T1000 (cell line): ENCODE measurements at places on chromosomes 3 and 15.

DNA sequence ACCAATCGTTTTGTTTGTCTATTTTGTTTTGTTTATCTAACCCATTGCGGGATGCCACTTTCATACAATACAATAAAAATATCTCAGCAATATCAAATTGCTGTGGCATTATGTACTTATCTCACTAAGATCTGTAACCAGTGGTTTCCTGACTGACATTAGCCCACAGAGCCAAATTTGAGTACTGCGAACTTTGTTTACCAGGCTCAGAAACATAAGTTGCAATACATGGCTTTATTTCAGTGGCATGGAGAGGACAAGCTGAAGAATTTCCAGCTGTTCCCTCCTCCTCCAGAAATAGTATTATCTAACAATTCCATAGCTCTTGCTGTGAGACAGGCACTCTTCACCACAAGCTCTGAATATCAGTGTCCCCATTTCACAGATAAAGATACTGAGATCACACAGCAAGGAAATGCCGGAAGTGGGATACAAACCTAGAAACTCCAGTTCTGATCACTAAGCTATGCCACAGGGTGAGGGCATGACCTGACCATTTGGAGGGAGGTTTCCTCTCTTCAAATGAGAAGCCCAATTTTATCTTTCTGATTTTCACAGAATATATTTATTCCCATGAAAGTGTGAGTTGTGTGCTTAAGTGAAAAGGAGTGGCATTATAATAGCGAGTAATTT lies 469.9 kb upstream of the CBLB start:
- DNase-seq, result no peak

DNA sequence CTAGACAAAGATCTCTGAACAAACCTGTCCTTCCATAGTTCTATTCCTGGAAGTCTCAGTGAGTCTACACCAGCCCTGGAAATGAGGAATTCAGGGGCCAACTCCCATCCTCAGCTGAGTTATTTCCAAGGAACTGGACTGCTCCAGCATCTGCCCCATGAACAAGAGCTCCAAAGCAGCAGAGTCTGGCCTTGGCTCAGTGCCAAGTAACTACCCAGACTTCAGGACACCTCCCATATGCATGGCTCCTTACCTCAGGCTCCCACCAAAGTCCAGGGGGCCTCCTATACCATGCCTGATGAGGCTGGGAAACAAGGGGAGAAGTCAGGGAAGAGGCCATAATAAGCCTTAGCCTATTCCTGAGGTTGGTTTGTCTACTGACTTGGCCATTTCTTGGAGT lies 45.0 kb downstream of the FAIM start:
- DNase-seq, result no peak

- no peak for DNase-seq
Observed at GRCh38 chr3:187110156-187110555, 29.1 kb downstream of the RPL39L start.

- DNase-seq, result no peak
Observed at GRCh38 chr3:183149915-183150750, 12.4 kb downstream of the LAMP3 start.

DNA sequence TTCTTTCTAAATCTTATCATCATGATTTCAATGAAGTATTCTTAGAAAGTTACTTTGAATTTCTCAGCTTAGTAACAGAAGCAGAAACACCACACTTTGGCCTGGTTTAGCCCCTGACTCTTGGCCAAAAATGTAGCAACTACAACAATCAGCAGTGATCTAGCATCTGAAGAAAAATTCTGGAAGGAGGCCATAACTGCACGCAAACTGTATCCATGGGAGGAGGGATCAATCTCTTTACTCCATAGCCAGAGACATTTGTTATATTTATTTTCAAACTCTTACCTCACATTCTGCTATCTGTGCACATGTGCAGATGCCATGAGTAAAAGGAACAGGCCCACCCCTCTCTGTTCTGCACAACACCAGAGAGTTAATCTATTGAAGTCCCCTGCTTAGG lies 251.0 kb upstream of the P2RY1 start:
- DNase-seq, result no peak

DNA sequence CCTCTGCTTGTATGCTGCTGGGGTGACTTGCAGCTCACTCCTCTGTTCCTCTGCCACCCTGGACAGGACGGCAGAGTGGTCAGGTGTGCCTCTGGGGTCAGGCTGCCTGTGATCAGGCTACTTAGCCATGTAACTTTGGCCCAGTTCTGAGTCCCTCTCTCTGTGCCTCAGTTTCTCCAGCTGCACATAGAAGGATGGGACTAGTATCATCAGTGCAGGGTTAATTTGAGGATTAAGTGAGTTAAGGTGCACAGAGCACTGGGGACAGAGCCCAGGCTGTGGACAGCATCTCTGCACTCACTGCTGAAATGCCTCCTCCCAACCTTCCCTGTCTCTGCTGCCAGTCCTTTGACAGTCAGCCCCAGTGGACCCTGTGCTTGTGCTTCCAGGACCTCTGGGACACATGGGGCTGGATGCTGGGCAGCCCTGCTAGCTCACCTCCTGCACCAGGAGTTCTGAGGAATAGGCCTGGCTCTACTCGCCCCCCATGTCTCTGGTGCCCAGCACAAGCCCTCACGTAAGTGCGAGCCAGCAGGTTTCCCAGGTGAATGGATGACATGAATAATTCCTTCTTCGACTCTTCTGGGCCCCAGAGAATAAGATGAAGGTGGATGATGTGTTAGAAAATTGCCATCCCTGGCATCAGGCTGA lies 19.3 kb upstream of the PRR23E start:
- DNase-seq, result no peak

DNA sequence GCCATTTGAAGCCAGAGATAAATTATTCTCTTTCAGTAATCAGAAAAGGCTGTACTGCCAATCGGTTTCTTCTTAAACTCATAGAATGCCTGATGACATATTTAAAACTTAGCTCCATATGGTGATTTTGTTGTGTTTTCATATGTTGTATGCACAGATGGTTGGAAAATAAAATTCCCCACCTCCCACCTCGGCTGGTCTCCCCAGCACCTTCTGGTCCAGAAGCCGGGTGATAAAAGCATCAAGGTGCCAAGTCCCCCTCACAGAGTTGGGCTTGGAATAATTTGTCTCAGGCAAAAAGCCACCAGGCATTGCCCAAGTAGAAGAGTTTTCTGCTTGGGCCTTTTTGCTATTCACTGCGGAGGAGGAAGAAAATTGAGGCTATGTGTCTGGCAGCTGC lies 18.4 kb downstream of the LARS2 start:
- no peak for DNase-seq

GRCh38 chr3:150299201-150299600 lies 108.9 kb upstream of the TSC22D2 start:
- DNase-seq, result no peak

DNA sequence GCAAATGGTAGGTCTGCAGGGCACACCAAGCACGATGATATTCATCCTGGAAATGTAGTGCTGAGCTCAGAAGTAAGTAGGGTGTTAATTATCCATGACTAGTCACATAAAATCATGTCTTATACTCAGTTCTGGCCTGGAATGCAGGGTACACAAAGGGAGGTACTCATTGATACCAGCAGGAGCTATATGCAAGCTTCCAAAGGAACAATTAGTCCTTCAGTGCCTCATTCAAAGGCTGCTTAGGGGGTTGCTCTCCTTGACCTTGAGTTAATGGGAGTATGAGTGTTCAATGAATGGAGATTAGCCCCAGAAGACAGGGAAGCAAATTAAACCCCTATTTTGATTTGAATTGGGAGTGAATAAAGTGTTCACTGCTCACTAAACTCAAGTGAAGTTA lies 38.3 kb downstream of the CNTN6 start:
- DNase-seq, result no peak

GRCh38 chr15:53218666-53219580 lies 428.8 kb upstream of the ONECUT1 start:
- DNase-seq, result no peak

- DNase-seq, result no peak
Observed at GRCh38 chr3:52934630-52935530, 37.5 kb upstream of the STIMATE start.

DNA sequence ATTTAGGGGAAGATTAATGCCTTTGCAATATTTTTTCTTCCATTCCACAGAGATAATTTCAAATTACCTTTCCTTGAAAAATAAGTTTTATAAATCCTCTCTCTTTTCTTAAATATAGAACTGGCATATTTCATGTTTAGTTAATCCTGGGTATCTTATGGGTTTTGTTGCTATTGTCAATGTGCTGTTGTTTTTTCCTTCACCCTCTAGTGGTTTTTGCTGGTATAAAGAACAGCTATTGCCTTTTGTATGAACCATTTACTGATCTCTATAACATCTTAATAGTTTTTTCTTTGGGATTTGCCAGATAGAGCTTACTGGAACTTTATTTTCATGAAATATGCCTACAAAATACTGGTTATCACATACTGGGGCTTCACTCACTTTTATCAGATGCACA lies 359.6 kb upstream of the DPPA4 start:
- no peak for DNase-seq

GRCh38 chr3:134598763-134599545 lies 51.9 kb downstream of the KY start:
- no peak for DNase-seq

DNA sequence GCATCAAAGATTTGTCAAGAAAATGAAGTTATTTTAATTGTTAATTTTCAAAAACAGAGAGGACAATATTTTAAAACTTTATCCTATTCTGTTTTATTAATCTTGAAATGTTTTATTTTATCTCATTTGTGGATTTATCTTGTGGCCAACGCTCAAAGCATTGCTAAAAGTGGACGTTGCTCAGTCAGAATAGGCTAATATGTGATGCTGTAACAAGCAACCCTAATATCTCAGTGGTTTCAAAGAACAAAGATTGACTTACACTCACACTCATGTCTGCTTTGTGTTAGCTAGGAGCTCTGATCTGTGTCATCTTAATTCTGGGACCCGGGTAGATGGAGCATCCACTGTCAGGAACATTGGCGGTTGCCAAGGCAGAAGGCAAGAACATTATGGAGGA lies 86.0 kb upstream of the PLCL2 start:
- no peak for DNase-seq

- DNase-seq, result no peak
Observed at GRCh38 chr3:40518848-40519247, 5.9 kb upstream of the ZNF621 start.

DNA sequence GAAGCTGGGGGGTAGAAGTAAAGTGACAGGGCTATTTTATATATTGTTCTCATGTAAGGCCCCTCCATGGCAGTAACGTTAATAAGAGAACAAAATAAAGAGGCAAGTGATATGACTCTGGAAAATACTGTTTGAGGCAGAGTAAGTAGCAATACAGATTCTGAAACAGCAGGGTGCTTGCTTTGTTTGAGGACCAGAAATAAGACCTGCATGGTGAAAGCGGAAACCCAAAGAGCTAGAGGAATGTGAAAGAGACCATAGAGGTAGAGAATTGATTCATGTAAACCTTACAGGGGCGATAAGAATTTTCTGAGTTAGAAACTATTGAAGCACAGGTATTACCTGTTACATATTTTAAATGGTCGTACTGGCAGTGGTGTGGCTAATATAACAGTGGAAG lies 1517.1 kb downstream of the SI start:
- DNase-seq, result no peak

- DNase-seq, result no peak
Observed at GRCh38 chr3:190534986-190535385, 21.1 kb downstream of the IL1RAP start.
